ENCODE measurements at places on chromosomes 12 and 14.
A peak's percentile ranks its signal among the peaks of the same experiment; 100 is the strongest.

- DNase-seq = no peak
These were observed 48.0 kb downstream of the PTHLH start for GRCh38 chr12:27924350-27925135.

- DNase-seq = no peak
These were observed 60.1 kb upstream of the DICER1 start for GRCh38 chr14:95217391-95217900.

DNA sequence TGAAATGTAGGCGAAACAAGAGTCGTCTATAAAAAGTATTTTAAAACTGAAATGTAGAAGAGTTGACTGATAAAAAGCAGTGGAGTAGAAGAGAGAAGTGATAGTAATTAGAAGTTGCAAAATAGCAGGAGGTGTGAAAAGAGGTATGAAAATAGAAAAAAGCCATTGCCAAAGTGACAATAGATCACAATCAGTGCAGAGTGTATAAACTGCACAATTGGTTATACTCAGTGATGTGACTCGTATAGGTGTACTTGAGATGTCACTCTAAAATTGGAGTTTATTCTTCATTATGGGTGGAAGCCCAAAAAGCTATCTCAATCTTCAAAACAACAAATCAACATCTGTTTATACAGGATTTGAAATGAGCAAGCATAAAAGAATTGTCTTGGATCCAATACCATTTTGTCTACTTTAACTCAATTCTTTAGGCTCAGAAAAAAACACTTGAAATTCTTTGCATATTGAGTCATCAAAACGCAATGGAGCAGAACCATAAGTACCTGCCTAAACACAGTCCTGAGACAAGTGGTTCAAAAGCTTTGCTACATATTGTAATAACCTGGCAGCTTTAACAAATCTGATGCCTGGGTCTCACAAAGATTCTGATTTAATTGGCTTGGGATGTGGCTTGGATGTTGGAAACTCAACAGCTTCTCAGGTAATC lies 8.8 kb downstream of the IKBIP start:
- DNase-seq = no peak

DNA sequence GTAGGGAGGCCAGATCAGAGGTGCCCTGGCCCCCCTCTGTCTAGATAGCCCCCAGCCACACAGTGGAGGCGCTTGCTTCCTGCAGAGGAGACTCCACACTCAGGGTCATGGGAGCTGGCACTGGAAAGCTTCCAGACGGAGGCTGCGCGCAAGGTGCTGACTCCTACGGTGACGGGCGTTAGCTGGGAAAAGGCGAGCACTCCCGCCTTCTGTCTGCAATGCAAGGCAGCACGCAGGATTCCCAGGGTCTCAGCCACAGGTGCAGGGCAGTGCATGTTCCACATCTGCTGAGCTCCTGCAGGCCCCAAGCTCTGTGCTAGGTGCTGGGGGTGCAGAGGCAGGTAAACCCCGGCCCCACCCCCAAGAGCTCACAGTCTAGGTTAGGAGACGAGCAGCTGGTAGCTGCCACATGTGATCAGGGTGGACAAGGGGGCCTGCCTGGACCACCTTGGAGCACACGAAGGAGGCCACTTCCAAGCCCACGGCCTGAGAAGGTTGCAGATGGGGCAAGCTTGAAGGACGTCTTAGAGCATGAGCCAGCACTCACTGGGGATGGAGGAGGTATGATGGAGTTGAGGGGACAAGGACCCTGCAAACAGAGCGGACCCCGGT lies 310.9 kb upstream of the DIO3 start:
- no peak for DNase-seq

DNA sequence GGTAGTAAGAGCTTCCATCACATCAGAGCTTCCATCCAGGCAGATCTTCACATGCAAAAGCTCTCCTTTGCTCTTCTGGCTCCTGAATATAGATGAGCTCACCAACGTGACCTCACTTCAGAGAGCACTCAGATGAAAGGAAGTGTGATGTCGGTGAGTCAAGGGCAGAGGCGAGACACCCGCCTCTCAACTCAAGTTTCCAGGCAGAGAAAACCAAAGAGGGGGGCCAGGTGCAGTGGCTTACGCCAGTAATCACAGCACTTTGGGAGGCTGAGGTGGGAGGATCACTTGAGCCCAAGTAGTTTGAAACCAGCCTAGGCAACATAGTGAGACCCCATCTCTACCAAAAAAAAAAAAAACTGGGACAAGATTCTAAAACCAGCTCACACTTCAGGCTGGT lies 126.9 kb downstream of the DUSP6 start:
- DNase-seq = peak; percentile 72

- no peak for DNase-seq
These were observed 96.2 kb upstream of the MED13L start for GRCh38 chr12:116373572-116374206.

- no peak for DNase-seq
These were observed 1.6 kb downstream of the ART4 start for GRCh38 chr12:14841761-14842160.

DNA sequence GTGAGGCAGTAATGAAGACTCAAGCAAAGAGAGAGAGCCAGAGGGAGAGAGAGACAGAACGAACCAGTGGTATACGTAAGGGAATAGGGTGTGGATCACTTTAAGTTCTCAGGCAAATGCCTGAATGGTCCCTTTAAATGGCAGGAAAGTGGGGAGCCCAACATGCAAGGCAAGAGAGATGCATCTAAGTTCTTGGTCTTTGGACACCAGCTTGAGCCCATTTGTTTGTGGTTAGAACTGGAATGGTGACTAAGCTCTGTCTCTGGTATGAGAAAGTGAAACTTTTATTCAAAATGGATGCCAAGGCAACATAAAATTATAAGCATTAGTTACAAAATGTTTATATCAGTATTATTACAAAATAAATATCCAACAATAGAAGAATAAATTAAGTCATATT lies 192.2 kb upstream of the ALG10 start:
- no peak for DNase-seq

GRCh38 chr14:96176275-96176674 lies 28.4 kb upstream of the BDKRB2 start:
- DNase-seq = no peak

- DNase-seq = no peak
These were observed 6.6 kb downstream of the APPL2 start for GRCh38 chr12:105229371-105229770.

DNA sequence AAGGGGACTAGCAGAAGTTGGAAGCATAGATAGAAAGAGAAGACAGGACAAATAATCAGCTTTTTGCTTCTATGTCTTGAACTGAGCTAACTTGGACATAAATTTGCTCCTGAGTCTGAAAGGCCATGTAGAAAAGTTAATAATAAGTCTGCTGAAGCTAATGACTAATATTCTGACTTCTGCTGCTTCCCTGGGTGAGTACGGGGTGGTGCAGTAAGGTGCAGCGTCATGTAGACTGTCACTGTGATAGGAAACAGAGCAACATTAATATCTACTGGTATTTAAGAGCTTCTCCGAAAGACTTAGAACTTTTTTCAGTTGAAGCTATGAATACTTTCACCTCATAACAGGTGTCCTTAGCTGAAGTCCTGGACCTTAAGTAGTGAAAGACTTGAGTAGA lies 34.1 kb upstream of the CPM start:
- DNase-seq = no peak

GRCh38 chr14:72645706-72646105 lies 248.2 kb downstream of the DPF3 start:
- DNase-seq = no peak

- DNase-seq = no peak
These were observed 421.0 kb upstream of the PDE3A start for GRCh38 chr12:19947344-19947743.

DNA sequence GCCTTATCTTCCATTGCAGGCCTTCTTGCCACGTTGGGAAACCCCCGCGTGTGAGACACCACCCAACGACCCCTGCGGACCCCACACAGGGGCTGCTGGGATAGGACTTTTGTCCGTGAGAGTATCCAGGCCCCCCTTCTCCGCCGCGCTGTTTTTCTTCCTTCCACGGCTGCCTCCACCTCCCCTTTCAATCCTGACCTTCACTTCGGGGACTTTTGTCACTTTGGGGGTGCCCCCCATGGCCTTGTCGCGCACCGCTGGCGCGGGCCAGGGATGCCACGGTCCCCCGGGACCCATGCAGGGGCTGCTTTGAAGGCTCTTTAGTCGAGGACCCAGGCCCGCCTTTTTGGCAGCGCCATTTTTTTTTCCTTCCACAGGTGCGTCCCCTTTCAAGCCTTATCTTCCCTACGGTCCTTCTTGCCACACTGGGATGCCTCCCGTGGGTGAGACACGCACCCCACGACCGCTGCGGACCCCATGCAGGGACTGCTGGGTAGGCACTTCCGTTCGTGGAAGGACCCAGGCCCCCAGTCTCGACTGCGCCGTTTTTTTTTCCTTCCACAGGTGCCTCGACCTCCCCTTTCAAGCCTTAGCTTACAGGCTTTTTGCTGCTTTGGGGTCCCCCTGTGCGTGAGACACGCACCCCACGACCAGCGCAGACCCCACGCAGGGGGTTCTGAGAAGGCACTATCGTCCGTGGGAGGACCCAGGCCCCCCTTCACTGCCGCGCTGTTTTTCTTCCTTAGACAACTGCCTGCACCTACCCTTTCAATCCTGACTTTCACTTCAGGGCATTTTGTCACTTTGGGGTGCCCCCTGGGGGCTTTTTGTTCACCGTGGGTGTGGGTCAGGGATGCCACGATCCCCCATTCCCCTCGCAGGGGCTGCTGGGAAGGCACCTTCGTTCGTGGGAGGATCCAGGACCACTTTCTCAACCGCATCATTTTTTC lies 267.4 kb downstream of the ALG10 start:
- no peak for DNase-seq

DNA sequence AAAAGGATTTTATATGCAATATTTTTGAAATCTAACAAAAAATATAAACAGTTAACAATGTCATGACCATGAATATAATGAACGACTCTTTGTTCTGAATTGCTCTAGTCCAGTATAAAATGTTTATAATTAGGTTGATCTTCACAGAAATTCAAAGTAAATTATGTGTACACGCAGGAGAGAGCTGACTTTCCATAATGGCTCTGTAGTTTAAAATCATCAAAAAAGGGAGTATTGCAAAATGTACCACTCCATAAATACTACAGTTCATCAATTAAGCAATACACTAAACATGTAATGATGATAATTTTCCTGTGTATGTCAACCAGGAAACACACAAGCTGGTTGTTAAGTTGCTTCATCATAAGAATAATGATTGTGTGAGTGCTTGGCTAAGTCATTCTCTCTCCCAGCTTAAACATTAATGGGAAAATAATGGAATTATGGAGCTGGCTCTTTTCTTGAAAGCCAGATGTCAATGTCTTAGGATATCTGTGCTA lies 189.5 kb upstream of the PLEKHG7 start:
- no peak for DNase-seq

- DNase-seq = no peak
These were observed 52.7 kb downstream of the FOXN3 start for GRCh38 chr14:89364316-89364715.

DNA sequence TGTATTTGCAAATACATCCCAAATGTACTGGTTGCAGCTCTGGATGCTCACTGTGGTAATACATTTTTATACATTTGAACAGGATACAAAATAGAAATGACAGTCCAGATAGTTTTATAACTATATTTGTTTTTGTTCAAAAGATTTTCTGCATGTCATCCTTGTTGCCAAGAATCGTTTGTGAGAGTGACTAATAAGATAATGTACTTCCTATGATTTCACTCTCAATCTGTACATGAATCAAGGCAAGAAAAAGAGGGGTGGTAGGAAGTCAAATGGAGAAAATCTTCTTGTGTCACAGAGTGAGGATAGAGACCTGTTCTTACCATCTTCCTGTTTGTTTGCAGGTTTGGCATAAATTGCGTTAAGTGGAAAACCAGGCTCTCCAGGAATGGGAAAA lies 13.9 kb downstream of the ARPC3 start:
- DNase-seq = no peak

DNA sequence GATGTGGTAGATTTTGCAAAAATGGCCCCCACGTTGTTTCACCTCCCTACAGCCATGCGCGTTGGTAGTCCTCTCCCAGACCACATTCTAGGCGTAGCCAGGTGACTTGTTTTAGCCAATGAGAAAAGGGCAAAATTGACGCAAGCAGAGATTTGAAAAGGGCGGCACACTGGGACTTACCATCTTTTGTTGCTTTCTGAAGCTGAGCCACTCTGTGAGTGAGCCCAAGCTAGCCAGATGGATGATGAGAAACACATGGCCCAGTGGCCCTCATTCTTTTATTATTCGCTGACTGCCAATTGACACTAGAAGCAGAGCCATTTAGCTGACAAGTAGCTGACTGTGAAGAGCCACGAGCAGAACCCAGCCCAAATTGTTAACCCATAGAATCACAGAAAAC lies 142.0 kb upstream of the GZMB start:
- no peak for DNase-seq

- no peak for DNase-seq
These were observed 40.3 kb upstream of the STXBP6 start for GRCh38 chr14:25090256-25090655.

DNA sequence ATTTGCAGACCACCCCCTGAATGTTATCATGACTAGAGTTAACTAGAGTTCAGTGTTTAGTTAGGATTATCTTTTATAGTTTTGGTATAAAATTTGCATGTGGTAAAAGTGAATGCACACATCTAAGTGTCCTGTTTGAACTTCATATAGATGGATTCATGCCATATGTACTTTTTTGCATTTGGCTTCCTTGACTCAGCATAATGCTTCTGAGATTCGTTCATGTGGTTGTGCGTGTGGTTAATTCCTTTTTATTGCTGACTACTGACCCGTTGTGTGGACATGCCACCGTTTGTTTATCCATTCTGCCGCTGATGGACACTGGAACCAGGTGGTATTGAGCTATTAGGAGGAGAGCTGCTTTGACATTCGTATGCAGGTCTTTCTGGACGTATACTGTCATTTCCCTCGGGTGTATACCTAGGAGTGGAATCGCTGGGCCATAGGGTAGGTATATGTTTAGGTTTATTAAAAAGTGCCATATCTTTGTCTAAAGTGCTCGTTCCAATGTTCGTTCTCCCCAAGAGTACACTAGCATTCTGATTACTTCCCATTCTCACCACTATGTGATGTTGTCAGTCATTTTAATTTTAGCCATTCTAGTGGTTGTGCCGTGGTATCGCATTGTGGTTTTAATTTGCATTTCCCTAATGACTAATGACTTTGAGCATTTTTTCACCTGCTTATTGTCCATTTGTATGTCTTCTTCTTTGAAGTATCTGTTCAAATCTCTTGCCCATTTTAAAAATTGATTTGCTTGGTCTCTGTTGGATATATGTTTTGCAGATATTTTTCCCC lies 37.7 kb downstream of the RIN3 start:
- no peak for DNase-seq

GRCh38 chr12:41014643-41015020 lies 173.5 kb upstream of the PDZRN4 start:
- DNase-seq = no peak

GRCh38 chr12:109389146-109389545 lies 41.4 kb downstream of the MYO1H start:
- no peak for DNase-seq
